ENCODE measurements at places on chromosomes 2 and 18. TPM values are rescaled to one million over a fixed set of nuclear protein-coding genes. Genes with fewer than 3 reads are reported as not detected.

TMEM163 gene
- total RNA-seq = 0.36 TPM

CD302 gene
- 65.6 TPM for total RNA-seq

DNA sequence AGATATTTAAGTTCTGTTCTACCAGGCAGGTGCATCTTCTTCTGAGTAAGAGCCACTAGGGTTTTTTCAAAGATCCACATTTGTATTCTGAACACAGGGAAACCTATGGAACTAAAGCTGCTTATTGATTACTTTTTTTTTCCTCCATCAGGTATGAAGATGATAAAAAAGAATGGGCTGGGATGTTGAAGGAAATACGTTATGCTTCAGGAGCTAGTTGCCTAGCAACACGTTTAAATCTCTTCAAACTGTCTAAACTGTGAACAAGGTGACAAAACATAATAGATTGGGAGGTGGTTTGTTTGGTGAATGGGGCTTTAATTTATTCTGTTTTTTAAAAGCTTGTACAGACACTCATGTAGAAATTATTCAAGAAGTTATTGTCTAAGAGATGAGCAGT, 15.9 kb downstream of the KLHL41 start:
- no peaks in the 10 kb centered on the region for H3K4me1 ChIP-seq
- H3K36me3 ChIP-seq = peaks cover 3% of the 10 kb centered on the region
- no peak overlapping the region for H3K27ac ChIP-seq

- no peaks in the 10 kb centered on the region for H3K27me3 ChIP-seq
- DNase-seq = no peak
- no peaks in the 10 kb centered on the region for H3K4me1 ChIP-seq
- no peaks in the 10 kb centered on the region for H3K36me3 ChIP-seq
- no peak overlapping the region for H3K4me3 ChIP-seq
- no peak overlapping the region for H3K27ac ChIP-seq
These were observed 8.2 kb upstream of the SLC39A10 start for GRCh38 chr2:195648787-195649186.

GRCh38 chr2:149089068-149089467, 50.6 kb downstream of the LYPD6B start:
- no peaks in the 10 kb centered on the region for H3K27me3 ChIP-seq
- DNase-seq = no peak
- H3K27ac ChIP-seq = no peak overlapping the region
- no peak overlapping the region for H3K4me3 ChIP-seq
- no peaks in the 10 kb centered on the region for H3K4me1 ChIP-seq
- H3K36me3 ChIP-seq = no peaks in the 10 kb centered on the region

DNA sequence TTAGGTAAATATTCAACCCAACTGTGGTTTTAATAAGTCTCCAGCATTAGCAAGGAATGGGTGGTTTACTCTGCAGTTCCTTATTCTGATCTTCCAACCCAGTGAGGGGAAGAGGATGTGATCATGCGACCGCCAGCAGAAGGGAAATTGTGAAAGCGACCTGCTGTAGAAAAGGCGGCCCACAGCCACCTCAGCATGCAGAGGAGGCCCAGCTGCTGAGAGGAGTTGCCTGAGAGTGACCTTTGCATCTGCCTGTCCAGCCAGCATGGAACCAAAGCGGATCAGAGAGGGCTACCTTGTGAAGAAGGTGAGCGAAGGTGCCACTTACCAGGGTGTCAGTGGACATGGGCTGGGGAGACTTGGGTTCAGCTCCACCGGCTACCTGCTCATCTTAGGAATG, at the start of gene PLEK:
PLEK (plus strand) TSS at position 196 of the 400 bp plus-strand sequence; CDS start at position 266, 70 bp downstream.
- peak; percentile 83 for DNase-seq
- H3K27ac ChIP-seq = no peak within 1 kb of the TSS
- no peaks in the 10 kb centered on the region for H3K36me3 ChIP-seq

GRCh38 chr2:110678457-110679336, 834 bp upstream of the BUB1 start:
- no peak for DNase-seq
- H3K27me3 ChIP-seq = no peaks in the 10 kb centered on the region
- H3K4me3 ChIP-seq = peak overlapping the region; percentile 83
- H3K4me1 ChIP-seq = no peaks in the 10 kb centered on the region
- peak overlapping the region; percentile 79 for H3K27ac ChIP-seq

- H3K27me3 ChIP-seq = no peaks in the 10 kb centered on the region
- H3K36me3 ChIP-seq = no peaks in the 10 kb centered on the region
- no peaks in the 10 kb centered on the region for H3K4me1 ChIP-seq
- no peak for DNase-seq
- no peak overlapping the region for H3K4me3 ChIP-seq
- no peak overlapping the region for H3K27ac ChIP-seq
These were observed 72.5 kb upstream of the NYAP2 start for GRCh38 chr2:225326969-225327368.

GRCh38 chr18:46587600-46587999, 69.4 kb downstream of the LOXHD1 start:
- H3K36me3 ChIP-seq = no peaks in the 10 kb centered on the region
- H3K27ac ChIP-seq = no peak overlapping the region
- DNase-seq = no peak
- H3K27me3 ChIP-seq = no peaks in the 10 kb centered on the region

DNA sequence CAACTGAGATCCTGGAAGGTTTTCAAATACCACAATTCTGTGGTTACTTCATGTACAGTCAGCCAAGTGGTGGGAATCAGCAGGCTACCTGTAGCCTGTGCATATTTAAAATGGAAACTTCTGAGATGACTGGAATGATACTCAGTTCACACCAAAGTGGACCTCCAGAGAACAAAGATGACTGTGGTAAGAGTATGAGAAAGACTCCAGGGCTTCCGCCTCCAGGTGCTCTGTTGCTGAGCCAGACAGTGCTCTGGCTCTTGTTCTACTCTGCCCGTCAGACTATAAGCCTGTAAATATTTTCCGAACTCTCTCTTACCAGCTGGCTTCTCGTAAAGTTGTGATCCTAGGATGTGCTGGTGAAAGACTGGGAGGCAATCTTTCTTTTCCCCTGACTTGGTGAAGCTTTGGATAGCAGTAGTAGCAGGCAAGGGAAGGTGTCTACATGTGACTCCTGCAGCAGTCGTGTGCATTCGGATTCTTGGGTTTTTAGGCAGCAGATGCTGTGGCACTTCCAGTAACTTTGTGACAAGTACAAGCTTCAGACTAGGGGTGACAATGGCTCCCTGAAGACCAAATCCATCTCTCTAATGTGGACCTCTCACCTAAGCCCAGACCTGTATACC, 23.1 kb downstream of the ST3GAL5 start:
- H3K27ac ChIP-seq = no peak overlapping the region
- no peak overlapping the region for H3K4me3 ChIP-seq
- H3K4me1 ChIP-seq = no peaks in the 10 kb centered on the region
- H3K36me3 ChIP-seq = no peaks in the 10 kb centered on the region

DNA sequence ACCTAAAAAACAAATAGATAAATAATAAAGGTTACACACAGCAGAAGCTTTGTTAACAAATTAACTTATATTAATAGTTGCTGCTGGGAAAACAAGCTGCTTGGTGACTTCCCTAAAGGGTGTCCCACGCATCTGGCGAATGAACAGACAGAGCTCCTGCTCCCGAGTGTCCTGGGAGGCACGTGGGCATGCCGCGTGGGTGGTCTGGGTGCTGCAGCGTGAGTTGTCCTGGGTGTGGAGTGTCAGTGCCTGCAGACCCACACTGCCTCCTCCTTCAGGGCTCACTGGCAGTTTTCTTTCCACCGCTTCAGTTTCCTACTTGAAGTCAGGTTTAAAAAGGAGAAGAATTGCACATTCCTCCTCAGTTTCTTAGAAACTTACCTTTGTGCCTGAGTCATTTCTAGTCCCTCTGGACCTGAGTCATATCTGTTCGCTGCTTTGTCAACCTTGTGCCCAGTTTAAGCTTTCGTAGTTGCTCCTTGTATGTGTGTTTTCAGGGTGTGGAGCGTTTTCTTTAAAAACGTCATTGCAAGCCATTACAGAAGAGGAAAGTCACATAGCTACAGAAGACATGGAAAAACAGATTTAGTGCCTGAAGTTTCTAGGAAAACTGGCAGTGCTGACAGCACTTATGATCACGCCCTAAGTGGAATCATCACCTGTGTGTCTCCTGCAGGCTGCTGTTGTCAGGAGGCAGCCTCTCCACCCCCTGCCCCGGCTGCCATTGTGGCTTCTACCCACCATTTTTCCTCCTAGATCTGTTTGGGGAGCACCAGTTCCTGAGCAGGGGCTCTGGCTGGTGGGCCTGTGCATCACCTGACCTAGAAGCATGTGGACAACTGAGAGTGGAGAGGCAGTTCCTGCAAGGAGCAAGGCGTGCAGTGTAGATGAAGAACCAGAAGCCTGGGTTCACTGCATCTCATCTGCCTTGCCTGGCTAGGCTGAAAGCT, 24.5 kb downstream of the IMPA2 start:
- no peak overlapping the region for H3K27ac ChIP-seq
- H3K4me3 ChIP-seq = no peak overlapping the region
- H3K4me1 ChIP-seq = no peaks in the 10 kb centered on the region
- no peak for DNase-seq

- no peak overlapping the region for H3K4me3 ChIP-seq
- H3K36me3 ChIP-seq = no peaks in the 10 kb centered on the region
- no peak for DNase-seq
- no peak overlapping the region for H3K27ac ChIP-seq
These were observed 41.5 kb downstream of the SLC38A11 start for GRCh38 chr2:164913640-164914350.

Measured in aorta (tissue), 5 donors.